HCT116 (cell line): ENCODE measurements at places on chromosomes 5 and 9. TPM values are rescaled to one million over a fixed set of nuclear protein-coding genes. Genes with fewer than 3 reads are reported as not detected.

Gene IL3
- total RNA-seq: not detected

Gene GRXCR2
- not detected for total RNA-seq

Gene LHX6
- 4.1 TPM for total RNA-seq

Gene CTXN3
- not detected for total RNA-seq

Gene GPR150
- total RNA-seq: not detected

Gene SOHLH1
- not detected for total RNA-seq

Gene NR5A1
- 0.64 TPM for total RNA-seq

Gene SLC24A2
- not detected for total RNA-seq

Gene NTNG2
- 2.5 TPM for total RNA-seq

Gene BNIP1
- total RNA-seq: 18.6 TPM

Gene TPPP
- total RNA-seq: 3.9 TPM

Gene CCDC192
- not detected for total RNA-seq

Gene STPG3
- not detected for total RNA-seq

Gene AGXT2
- not detected for total RNA-seq

Gene PALM2AKAP2
- total RNA-seq: 0.34 TPM

Gene C9orf50
- not detected for total RNA-seq

Gene CD14
- total RNA-seq: 0.42 TPM

Gene GNAQ
- total RNA-seq: 28.7 TPM

Gene CCDC152
- total RNA-seq: not detected

Gene FOXD4
- total RNA-seq: 2.8 TPM

Gene RMRP
- 30,969 TPM for total RNA-seq

Gene HMMR
- total RNA-seq: 54.9 TPM

Gene HNRNPAB
- 273 TPM for total RNA-seq

Gene SLC1A1
- total RNA-seq: 6.8 TPM

Gene PCDHB3
- total RNA-seq: 0.10 TPM
